Melanocyte of skin (primary cell): ENCODE measurements at places on chromosomes 7 and 10. TPM values are rescaled to one million over a fixed set of nuclear protein-coding genes. Genes with fewer than 3 reads are reported as not detected.

The EGFR gene
- total RNA-seq, result 0.33 and 0.62 TPM in 2 replicates

The PLAC9 gene
- 0.67 and 4.2 TPM in 2 replicates for total RNA-seq

The METTL27 gene
- 1.1 TPM in 1 of 2 replicates, not detected in the other for total RNA-seq

The VPS37D gene
- total RNA-seq, result 3.4 and 6.5 TPM in 2 replicates

The ANXA8 gene
- total RNA-seq, result 0.15 TPM in 1 of 2 replicates, not detected in the other

The ZEB1 gene
- 0.33 and 0.46 TPM in 2 replicates for total RNA-seq

The MET gene
- total RNA-seq, result 25.5 and 80.3 TPM in 2 replicates

The OPN1SW gene
- not detected in 2 replicates for total RNA-seq

The JCAD gene
- under 0.01 and 1.1 TPM in 2 replicates for total RNA-seq

The CRYGN gene
- total RNA-seq, result not detected in 2 replicates

The PURB gene
- total RNA-seq, result 16.9 and 26.5 TPM in 2 replicates

The ABCB1 gene
- 0.67 and 3.7 TPM in 2 replicates for total RNA-seq

The COBL gene
- total RNA-seq, result 0.33 and 9.3 TPM in 2 replicates

The ADAMTS14 gene
- total RNA-seq, result under 0.01 and 1.5 TPM in 2 replicates

The SPDYE2 gene
- total RNA-seq, result not detected in 2 replicates

The GPER1 gene
- total RNA-seq, result 2.9 and 3.7 TPM in 2 replicates

The VSIR gene
- total RNA-seq, result 0.15 TPM in 1 of 2 replicates, not detected in the other

The STAG3 gene
- total RNA-seq, result 1.2 and 1.7 TPM in 2 replicates

The TYW1B gene
- total RNA-seq, result 2.7 and 5.6 TPM in 2 replicates

The ABI1 gene
- total RNA-seq, result 72.3 and 83.4 TPM in 2 replicates

The ARID5B gene
- total RNA-seq, result 40.4 and 45.0 TPM in 2 replicates

The LSM5 gene
- total RNA-seq, result 11.7 and 22.9 TPM in 2 replicates

The CALD1 gene
- 141 and 144 TPM in 2 replicates for total RNA-seq

The SLC26A3 gene
- total RNA-seq, result not detected in 2 replicates

The NODAL gene
- not detected in 2 replicates for total RNA-seq

The TMEM229A gene
- not detected in 2 replicates for total RNA-seq

The CYP2E1 gene
- total RNA-seq, result 0.69 TPM in 1 of 2 replicates, not detected in the other

The ZNF92 gene
- total RNA-seq, result 9.3 and 13.3 TPM in 2 replicates

The CDH23 gene
- total RNA-seq, result under 0.01 TPM in 2 replicates

The CCDC172 gene
- not detected in 2 replicates for total RNA-seq

The HKDC1 gene
- total RNA-seq, result 10.5 and 23.1 TPM in 2 replicates

The HMX2 gene
- not detected in 2 replicates for total RNA-seq

The CLDN3 gene
- not detected in 2 replicates for total RNA-seq

The MMP21 gene
- under 0.01 TPM in 2 replicates for total RNA-seq

The GRM8 gene
- total RNA-seq, result under 0.01 TPM in 1 of 2 replicates, not detected in the other

The RELN gene
- under 0.01 and 0.33 TPM in 2 replicates for total RNA-seq

The HTR5A gene
- under 0.01 TPM in 1 of 2 replicates, not detected in the other for total RNA-seq

The UTF1 gene
- total RNA-seq, result not detected in 2 replicates
